Hematopoietic multipotent progenitor cell treated with erythropoietin and hydrocortisone succinate and interleukin-3 and kit ligand, for 6 days (in vitro differentiated cells): ENCODE measurements at places on chromosomes 5 and 9.

- DNase-seq: no peak
Observed at GRCh38 chr5:171449426-171449825, 30.0 kb downstream of the FGF18 start.

DNA sequence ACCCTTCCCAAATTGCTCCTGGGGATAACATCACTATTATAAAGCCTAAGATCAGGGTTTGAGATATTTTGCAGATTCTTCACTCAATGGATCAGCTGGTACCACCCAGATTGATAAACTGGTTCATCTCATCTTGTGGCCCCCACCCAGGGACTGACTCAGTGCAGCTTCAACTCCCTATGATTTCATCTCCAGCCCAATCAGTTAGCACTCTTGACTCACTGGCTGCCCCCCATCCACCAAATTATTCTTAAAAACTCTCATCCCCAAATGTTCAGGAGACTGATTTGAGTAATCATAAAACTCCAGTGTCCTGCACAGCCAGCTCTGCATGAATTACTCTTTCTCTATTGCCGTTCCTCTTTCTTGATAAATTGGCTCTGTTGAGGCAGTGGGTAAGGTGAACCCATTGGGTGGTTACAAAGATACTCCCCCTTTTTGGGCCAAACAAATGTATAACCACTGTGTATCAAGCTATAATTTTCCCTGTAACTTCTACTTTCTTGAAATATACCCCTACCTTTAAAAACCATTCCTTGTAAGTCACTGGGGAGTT is 263.3 kb upstream of the IL12B start:
- DNase-seq: no peak

GRCh38 chr9:121685795-121686377 is 34.5 kb downstream of the DAB2IP start:
- DNase-seq: no peak

- DNase-seq: peak; percentile 23
Observed at GRCh38 chr9:133633681-133634080, 2.5 kb upstream of the DBH start.

DNA sequence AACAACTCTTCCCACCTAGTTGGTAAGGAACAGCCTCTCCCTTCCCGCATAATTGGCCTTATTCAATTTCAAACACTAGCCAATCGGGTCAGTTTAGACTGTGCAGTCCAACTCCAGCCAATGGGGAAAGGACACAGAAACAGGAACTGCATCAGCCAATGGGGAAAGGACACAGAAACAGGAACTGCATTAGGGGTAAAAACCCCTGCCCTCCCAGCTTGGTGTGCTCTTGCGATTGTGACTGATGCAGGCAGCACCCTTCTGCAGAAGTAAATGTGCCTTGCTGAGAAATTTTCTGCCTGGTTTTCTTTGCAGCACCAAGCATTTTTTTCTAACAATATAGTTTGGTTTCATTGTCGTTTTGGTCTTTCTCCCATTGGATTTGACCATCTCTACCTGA is 8.5 kb upstream of the GLT6D1 start:
- DNase-seq: no peak

DNA sequence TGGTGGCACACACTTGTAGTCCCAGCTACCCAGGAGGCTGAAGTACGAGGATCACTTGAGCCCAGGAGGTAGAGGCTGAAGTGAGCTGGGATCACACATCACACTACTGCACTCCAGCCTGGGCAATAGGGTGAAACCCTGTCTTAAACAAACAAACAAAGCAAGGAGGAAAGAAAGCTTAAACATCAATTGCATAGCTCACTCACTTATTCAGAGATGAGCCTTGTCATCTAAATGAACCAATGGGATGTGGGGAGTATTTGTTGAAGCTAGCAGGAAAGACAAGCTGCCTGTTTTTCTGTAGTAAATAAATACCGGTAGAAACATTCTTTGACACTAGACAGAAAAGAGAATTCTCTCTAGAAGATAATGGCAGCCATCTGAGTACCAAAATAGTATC is 161.0 kb upstream of the SLC12A2 start:
- DNase-seq: no peak

- DNase-seq: no peak
Observed at GRCh38 chr9:118674942-118675341, 694.3 kb downstream of the BRINP1 start.

DNA sequence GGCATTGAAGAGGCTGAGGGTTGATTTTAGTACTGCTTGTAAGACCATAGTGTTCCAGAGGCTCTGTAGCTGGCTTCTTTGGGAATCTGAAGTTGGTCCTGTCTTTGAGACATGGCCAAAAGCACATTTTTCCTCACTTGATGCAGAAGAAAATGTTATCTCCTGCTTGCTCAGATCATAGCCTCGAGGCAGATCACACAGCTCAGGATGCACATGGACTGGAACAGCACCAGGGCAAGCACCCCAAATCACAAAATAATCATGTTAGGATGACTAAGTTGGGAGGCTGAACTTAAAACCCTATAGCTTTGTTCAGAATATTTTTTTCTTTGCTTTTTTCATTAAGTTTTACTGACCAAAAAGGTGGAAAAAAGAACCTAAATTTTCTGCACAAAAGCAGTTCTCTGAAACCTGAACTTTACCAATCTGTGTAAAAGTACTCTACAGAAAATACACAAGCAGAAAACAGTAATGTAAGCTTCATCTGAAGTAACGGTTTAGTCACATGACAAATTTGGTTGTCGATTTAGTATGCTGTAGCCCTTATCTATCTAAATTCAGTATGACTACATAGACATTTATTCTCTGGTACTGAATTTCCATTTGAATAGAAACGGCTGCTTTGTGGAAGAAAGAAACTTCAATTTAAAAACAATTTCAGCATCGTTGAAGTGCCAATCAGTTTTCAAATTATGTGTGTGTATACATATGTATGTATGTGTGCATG is 3.4 kb downstream of the KLHL9 start:
- no peak for DNase-seq

DNA sequence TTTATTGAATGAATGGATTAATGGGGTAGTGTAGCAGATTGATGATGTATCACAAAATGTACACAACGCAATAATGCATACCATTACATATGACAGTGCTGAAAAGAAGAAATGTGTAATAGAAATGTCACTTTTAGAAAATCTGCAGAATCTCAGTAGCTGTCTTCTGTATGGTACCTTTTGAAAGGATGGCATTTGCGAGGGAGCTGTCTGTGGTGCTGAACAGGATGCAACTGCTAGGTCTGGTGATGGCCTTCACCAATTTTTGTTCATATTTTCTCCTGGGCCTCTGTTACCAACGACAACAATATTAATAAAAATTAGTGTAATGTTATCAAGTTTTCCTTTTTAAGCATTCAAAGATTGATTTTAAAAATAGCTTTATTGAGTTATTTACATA is 36.2 kb upstream of the OTULIN start:
- DNase-seq: peak; percentile 74

- no peak for DNase-seq
Observed at GRCh38 chr5:66779528-66779927, 183.3 kb downstream of the MAST4 start.

GRCh38 chr5:140633021-140633471 is at the start of gene CD14:
Gene CD14, minus strand, starts transcription at chr5:140633175. Its CDS starts 104 bp downstream, at chr5:140633071.
- peak; percentile 47 for DNase-seq

DNA sequence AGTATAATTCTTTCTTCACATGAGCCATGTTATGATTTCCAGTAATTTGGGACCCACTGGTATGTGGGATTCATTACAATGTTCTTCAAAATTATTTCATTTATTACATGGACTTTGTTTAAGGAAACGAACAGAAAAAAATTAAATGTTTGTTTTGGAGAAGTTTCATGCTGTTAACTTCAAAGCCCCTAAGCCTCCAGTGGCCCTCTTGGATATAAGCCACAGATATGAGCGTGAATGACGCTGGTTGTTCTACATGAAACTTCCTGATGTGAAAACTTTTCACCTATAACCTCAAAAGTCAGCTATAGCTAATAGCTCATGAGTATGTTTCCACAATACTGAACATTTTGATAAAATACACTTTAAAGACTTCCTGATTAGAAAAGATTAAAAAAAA is 334.2 kb downstream of the PDE4D start:
- no peak for DNase-seq

- DNase-seq: no peak
Observed at GRCh38 chr5:56056875-56057274, 62.1 kb upstream of the IL6ST start.

- DNase-seq: peak; percentile 69
Observed at GRCh38 chr9:114611516-114612271, 603 bp downstream of the TMEM268 start.

DNA sequence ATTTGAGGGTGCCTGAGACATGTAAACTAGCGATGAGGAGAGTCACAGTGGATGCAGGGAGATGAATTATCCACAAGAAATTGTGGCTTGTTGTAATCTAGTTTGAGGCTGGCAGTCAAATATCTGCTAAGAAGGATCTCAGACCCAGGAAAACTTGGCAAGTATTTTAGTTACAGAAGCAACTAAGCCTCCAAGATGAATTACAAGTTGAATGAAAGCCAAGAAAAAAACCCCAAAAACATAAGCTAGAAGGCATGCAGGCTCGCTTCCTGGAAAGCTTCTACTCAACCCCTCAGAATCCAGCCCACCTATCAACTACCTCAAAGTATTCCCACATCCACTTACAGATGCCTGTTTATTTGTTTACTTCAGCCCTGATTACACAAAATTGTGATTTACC is 696.9 kb downstream of the MAT2B start:
- no peak for DNase-seq

DNA sequence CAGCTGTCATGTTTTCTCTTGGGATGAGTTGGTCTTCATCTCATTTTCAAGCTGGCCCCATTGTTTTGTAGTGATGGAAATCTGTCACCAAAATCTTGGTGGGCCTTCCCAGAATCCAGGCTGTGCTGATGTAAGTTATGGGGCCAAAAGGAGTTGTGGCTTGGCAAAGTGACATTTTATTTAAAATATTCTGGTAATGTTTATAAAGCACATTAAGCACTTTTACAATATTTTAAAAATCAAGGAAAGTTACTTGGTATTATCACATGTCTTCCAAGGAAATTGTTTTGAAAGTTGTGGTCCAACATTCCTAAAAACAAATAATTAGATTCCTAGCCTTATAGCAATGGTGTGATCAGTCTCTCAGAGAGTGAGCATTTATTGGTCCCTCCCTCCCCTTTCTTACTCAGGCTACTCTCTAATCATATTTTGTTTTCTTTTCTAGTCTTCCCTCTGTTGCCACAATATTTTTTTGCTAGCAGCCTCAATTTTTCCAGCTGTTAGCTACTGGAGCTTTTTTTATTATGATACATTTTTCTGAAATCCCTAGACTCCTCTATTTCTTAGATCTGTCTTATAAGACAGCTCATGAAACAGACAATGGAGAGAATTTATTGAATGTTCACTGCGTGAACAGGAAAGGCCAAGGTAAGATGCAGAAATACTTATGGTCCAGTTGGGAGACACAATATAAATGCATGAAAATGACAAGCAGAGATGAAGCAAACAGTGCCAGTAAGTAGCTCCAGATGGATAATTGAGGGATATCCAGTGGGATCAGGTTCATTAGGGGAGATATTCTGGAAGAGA is 408.1 kb upstream of the ZNF608 start:
- DNase-seq: no peak

GRCh38 chr9:135439916-135440315 is 39.7 kb upstream of the PPP1R26 start:
- no peak for DNase-seq

DNA sequence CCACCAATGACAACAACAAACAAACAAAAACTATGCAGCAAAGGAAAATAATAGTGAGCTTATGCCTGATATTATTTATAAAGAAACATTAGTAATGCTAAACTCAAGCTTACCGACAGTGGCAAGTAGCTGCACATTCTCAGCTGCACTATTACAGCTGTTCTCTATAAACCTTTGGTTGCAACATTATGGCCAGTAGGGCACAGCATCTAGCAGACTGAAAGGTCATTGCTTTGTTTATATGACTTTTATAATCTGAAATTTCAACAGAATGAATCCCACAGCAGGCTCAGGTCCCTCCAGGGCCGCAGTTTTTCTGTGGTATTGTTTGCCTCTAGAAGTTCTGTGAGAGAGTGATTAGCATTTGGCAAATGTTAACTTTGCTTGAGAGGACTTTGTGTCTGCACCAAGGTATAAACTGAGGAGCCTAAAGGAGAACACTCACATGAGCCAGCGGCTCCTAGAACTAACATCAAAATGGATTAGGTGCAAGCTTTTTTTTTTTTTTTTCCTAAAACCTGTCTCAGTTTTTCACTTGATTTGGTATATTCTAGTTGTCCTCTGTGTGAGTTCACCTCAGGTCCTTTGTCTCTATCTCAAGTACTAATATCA is 58.3 kb downstream of the IZUMO3 start:
- DNase-seq: no peak

GRCh38 chr5:127243011-127243410 is 47.6 kb upstream of the MEGF10 start:
- DNase-seq: no peak

DNA sequence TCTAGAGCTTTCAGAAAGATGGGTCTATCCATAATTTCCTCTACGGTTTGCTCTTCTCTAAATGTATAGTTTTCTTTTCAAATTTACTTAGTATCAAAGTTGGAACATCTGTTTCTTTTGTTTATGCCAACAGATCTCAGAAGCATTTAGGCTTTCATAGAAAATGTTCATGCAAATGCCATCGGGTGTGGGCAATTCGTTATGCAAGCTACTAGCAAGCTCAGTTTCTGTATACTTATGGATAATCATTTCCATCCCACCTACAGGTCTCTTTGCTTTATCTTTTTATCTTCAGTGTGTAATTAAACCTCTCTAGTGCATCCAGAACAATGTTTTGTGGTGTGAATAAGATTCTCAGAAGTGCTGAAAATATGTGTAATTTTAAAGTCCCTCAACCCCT is 59.9 kb downstream of the NUDT12 start:
- DNase-seq: no peak

GRCh38 chr5:135324897-135325650 is 74.0 kb downstream of the MACROH2A1 start:
- DNase-seq: no peak

DNA sequence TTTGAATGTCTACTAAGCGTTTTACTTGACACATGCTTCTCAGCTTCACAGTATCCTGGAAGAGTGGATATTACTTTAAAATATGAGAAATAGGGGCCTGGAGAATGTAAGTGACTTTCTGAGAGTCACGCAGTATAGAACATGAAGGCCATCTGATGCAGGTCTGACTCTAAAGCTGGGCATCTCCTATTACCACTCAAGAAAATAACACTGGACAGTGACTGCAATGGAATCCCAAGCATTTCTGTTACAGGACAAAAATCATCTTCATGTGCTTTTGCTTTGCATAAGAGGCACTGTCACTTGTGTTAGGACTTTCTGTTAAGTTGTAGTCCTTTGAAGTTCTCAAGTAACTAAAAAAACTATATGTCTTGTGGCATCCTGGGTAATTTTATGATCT is 335.5 kb downstream of the FBXL7 start:
- no peak for DNase-seq

- DNase-seq: no peak
Observed at GRCh38 chr9:136765041-136765440, 723 bp upstream of the LCN15 start.

- no peak for DNase-seq
Observed at GRCh38 chr5:117204926-117205869, 630.6 kb upstream of the SEMA6A start.

- no peak for DNase-seq
Observed at GRCh38 chr5:151469386-151469785, 22.0 kb downstream of the SLC36A1 start.

- no peak for DNase-seq
Observed at GRCh38 chr5:80864706-80865435, 95.3 kb upstream of the RASGRF2 start.

GRCh38 chr9:18847576-18848275 is 185.3 kb downstream of the SAXO1 start:
- no peak for DNase-seq

- no peak for DNase-seq
Observed at GRCh38 chr9:89466451-89467277, 31.2 kb downstream of the SEMA4D start.

- peak; percentile 47 for DNase-seq
Observed at GRCh38 chr9:127557466-127557869, 54.6 kb upstream of the STXBP1 start.
